ENCODE measurements at places on chromosomes 7 and 10.

DNA sequence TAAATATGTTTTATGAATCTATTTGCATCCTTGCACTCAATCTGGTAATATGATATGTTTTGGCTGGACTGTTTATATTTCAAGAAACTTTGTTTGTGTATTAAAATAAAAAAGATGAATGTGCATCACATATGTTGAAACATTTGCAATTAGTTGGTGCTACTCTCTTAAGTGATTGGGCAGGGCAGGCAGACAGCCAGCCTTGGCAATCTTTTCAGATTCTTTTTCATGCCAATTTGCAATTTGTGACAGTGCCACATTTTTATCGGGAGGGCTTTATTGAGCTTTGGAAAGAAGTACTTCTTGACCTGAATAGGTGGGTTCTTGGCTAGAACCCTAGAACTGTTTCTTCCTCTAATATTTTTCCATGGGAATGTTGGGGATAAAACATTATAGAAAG lies 152.2 kb downstream of the NXPH1 start:
- no peak for DNase-seq

GRCh38 chr7:127390817-127391590 lies 1.5 kb downstream of the ZNF800 start:
- DNase-seq, result no peak

GRCh38 chr7:158840604-158841003 lies 11.3 kb upstream of the ESYT2 start:
- no peak for DNase-seq

- DNase-seq, result no peak
These were observed 49.2 kb upstream of the PLA2G12B start for GRCh38 chr10:73003822-73004221.

DNA sequence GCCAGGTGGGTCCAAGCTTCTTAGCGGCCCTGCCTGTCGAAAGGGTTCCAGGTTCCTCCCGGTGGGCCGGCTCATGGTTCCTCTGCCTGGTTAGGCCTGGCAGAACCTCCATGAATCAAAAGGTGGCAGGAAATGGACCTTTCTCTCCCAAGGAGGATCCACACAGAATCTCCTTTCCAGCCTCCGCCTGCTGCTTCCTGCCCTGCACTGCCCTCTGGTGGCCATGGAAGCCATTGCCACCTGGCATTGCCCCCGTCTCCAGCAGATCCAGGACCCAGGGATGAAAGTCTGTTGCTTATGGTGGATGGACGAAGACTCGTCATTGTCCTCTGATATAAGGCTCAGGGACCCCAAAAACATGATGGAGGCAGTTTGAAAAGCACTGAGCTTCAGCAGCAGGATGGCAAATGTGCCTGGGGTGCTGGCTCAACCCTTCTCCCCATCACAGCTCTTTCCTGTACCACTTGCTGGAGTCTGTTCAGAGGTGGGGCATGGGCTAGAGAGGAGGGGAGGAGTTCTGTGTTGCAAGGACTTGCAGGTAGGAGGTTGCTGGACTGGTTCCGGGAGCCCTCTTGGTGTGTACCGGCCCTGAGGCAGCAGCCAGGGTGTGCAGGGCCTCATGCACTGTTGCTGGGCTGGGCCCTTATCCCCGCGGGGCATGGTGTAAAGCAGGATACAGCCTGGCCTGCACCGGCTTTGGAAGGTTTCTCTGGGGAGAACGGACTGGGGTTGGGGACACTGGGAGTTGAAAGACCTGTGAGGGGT lies 11.3 kb upstream of the INMT start:
- DNase-seq, result peak; percentile 82

- peak; percentile 21 for DNase-seq
These were observed 560.5 kb downstream of the PARD3 start for GRCh38 chr10:34254596-34254995.

GRCh38 chr7:15042285-15043065 lies 139.9 kb upstream of the DGKB start:
- no peak for DNase-seq

DNA sequence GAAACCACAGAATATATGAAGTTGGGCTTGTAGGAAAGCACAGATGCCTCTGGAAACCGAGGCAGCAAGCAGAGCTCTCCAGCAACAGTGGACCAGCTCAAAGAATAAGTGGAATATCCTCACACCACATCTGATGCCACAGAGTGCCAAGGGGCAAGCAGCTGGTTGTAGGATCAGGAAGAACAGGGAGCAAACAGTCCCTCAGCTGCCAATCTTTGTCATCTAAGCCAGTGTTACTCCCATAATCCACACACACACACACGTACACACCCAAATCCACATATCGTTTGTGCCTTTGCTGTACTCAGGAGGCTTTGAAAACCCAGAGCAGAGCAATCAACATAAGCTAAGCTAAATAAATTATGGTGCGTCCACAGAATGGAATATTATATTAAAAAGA lies 20.7 kb upstream of the SEC24C start:
- no peak for DNase-seq

DNA sequence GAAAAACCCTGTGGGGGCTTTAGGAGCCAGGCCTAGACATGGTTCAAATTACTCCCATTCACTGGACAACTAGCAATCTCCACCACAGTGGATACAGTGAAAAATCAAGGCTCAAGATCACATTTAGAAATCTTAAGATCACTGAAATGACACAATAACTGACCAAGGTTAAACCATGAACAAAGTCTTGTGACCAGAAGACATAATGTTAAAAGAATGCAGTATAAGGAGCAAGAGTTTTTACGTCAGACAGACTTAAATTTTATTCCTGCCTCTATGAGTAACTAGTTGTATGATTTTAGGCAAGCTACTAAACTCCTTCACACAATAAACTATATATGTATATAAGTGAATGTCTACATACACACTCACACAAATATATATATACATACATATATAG lies 68.5 kb downstream of the MICU1 start:
- no peak for DNase-seq

All from activated CD8-positive, alpha-beta T cell treated with anti-CD3 and anti-CD28 coated beads, Interleukin-2, amount 10 ng/mL, durations not matched to agents 7 days and 5 days (primary cell).